Upper lobe of left lung (tissue), 6 donors: ENCODE measurements at places on chromosomes 2 and 18. TPM values are rescaled to one million over a fixed set of nuclear protein-coding genes. Genes with fewer than 3 reads are reported as not detected.
A peak's percentile ranks its signal among the peaks of the same experiment; 100 is the strongest.

- H3K4me1 ChIP-seq: no peaks in the 10 kb centered on the region
- no peak overlapping the region for H3K4me3 ChIP-seq
- no peaks in the 10 kb centered on the region for H3K27me3 ChIP-seq
- peak; percentile 23 for DNase-seq
- H3K27ac ChIP-seq: no peak overlapping the region
- no peaks in the 10 kb centered on the region for H3K36me3 ChIP-seq
These were observed 337.9 kb upstream of the SLC39A10 start for GRCh38 chr2:195319112-195319460.

- no peaks in the 10 kb centered on the region for H3K27me3 ChIP-seq
- H3K4me1 ChIP-seq: peaks cover 5% of the 10 kb centered on the region
- no peak for DNase-seq
- H3K27ac ChIP-seq: no peak overlapping the region
These were observed 149.0 kb upstream of the REV1 start for GRCh38 chr2:99638791-99639190.

DNA sequence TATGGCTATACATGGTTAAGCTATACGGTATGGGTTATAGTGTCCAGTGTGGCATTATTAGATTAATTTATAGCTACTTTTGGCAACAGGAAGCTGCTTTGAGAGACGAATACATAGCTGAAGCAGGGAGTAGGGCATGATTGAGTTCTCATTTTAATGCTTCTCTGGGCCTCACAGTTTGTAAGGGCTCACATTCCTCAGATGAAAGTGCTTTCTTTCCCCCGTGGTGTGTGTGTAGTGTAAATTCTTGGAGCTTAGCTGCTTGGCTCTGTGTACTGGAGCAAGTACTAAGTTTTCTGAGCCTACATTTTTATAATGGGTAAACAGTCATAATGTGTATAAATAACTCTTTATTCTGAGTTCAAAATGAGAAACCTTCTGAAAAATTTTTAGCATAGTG, 173.7 kb downstream of the PTPRM start:
- DNase-seq: no peak
- H3K27me3 ChIP-seq: no peaks in the 10 kb centered on the region
- no peaks in the 10 kb centered on the region for H3K36me3 ChIP-seq
- no peak overlapping the region for H3K4me3 ChIP-seq

PDE1A gene
- 2.3 TPM for total RNA-seq

UPP2 gene
- total RNA-seq: not detected

INO80B gene
- total RNA-seq: 12.6 TPM

PLGLB1 gene
- not detected for total RNA-seq
